Activated CD8-positive, alpha-beta memory T cell treated with anti-CD3 and anti-CD28 coated beads for 1 hour (primary cell): ENCODE measurements at places on chromosomes 1 and 21.
A peak's percentile ranks its signal among the peaks of the same experiment; 100 is the strongest.

GRCh38 chr1:59249396-59250137, 47.3 kb upstream of the FGGY start:
- DNase-seq, result no peak

DNA sequence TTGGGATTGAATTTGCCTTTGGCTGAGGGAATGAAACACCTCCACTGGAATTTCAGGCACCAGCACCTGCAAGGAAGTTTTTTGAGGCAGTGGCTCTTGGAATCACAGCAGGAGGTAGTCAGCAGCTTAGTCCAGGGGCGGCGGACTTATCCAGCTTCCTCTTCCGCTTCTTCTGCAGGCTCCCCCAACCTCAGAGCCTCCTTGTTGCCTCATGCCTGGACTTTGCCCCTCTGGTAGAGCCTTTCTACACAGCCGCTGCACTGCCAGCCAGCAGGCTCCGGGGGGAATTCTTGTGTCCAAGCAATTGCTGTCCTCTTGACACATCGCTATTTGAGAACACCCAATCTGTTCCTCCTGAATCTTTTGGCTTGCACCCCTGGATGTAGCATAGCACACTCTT, 4.4 kb upstream of the RHEX start:
- no peak for DNase-seq

GRCh38 chr1:174652569-174653280, 205.0 kb downstream of the GPR52 start:
- DNase-seq, result no peak

GRCh38 chr1:234597894-234598293, 12.1 kb downstream of the IRF2BP2 start:
- peak; percentile 33 for DNase-seq

- no peak for DNase-seq
These were observed 66.4 kb downstream of the BEND5 start for GRCh38 chr1:48710318-48710717.

DNA sequence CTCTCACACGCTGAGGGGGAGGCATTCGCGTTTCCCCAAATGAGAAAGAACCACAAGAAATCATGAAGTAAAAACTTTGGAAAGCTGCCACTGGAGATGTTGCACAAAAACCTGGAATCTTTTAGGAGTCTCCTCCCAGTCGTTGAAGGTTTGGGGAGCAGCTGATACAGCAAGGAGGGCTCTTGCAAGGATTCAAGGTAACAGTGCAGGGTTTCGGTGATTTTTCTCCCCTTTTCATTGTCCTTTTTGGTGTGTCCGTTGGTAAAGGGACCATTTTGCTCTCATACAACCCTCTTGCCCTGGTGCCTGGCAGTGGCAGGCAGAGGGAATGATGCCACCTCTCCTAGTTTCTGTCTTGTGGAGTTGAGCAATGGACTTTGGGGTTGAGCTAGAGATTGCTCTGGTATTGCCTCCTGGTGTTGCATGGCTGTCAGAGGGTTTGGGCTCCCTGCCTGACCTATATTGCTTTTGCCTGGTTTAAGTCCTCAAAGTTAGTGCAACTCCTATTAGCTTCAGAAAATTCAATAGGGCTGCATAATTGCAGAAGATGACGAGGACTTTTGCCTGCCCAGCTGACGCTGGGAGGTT, 872 bp downstream of the BRINP2 start:
- no peak for DNase-seq

- no peak for DNase-seq
These were observed 75.6 kb downstream of the ADSS2 start for GRCh38 chr1:244376126-244376525.
